Activated CD4-positive, alpha-beta T cell treated with anti-CD3 and anti-CD28 coated beads for 36 hours (primary cell): ENCODE measurements at places on chromosomes 4 and X.

DNA sequence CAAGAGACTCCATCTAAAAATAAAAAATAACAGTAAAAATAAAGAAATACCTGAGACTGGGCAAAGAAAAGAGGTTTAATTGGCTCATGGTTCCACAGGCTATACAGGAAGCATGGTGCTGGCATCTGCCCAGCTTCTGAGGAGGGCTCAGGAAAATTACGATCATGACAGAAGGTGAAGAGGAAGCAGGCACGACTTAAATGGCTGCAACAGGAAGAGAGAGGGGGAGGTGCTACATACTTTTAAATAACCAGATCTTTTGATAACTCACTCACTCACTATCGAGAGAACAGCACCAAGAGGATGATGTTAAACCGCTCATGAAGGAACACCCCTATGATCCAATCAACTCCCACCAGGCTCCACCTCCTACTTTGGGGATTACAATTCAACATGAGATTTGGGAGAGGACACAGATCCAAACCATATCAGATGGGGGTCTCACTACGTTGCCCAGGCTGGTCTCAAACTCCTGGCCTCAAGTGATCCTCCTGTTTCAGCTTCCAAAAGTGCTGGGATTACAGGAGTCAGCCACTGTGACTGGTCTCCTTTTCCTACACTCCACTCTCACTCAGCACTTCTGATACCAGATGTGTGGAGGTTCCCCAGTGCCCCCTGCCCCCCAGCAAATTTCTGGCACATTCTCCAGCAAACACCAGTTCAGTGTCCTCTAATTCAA, 11.9 kb upstream of the ZNF157 start:
- peak; percentile 37 for DNase-seq
- no peak overlapping the region for H3K4me3 ChIP-seq
- H3K4me1 ChIP-seq, result peaks cover 12% of the 10 kb centered on the region
- H3K27me3 ChIP-seq, result no peaks in the 10 kb centered on the region
- no peaks in the 10 kb centered on the region for H3K36me3 ChIP-seq

GRCh38 chr4:65071564-65071963, 598.7 kb downstream of the EPHA5 start:
- no peaks in the 10 kb centered on the region for H3K4me1 ChIP-seq
- H3K4me3 ChIP-seq, result no peak overlapping the region
- H3K36me3 ChIP-seq, result no peaks in the 10 kb centered on the region
- DNase-seq, result no peak

- H3K36me3 ChIP-seq, result no peaks in the 10 kb centered on the region
- H3K27ac ChIP-seq, result no peak overlapping the region
- peak; percentile 24 for DNase-seq
- H3K4me1 ChIP-seq, result peaks cover 25% of the 10 kb centered on the region
- H3K27me3 ChIP-seq, result peaks cover 69% of the 10 kb centered on the region
Observed at GRCh38 chr4:80268081-80268823, 1.8 kb downstream of the FGF5 start.

DNA sequence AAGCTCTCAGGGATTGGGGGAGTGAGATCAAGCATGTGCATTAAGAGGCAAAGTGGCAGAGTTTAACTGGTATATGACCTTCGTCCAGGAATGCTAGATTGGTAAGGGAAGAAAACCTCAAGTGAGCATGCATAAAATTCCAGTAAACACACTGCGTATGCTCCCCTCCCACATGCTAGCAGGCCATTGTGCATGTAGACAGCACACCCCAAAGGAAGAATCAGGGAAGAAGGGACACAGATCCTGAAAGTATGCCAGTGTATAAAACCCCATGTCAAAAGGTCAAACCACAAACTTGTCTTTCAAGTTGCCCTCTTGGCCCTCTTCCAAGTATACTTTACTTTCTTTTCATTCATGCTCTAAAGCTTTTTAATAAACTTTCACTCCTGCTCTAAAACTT, 405.2 kb upstream of the CNKSR2 start:
- H3K4me3 ChIP-seq, result no peak overlapping the region
- no peaks in the 10 kb centered on the region for H3K4me1 ChIP-seq
- DNase-seq, result no peak
- no peaks in the 10 kb centered on the region for H3K27me3 ChIP-seq
- H3K27ac ChIP-seq, result no peak overlapping the region

DNA sequence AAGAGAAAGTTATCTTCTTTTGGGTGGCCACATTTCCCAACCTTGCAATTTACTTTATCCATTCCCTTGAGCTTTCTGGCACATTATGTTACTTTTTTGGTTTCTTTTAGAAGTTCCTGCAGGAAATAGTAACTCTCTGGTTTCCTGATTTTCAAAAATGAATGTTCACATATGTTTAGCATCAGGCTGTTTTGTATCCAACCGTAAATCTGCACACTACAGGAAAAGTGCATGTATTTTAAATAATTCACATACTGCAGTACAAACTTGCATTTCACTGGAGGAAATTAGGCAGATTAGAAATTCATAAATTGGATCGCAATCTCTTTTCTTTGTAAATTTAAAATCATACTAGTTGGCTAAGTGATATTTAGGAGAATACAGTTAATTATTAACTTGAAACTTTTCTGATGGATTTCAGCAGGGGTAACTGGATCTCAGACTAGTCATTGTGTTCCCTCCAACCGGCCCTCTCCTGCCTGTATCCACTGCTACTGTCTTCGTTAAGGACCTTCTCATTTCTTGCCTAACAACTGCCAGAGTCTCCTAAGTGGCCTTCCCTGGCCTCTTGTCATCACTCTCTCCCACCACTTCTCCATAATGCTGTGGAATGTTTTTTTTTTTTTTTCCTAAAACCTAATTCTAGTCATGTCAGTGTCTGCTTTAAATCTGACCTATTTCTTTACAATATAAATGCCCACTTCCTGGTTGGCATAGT, 137.2 kb downstream of the UNC5C start:
- no peak overlapping the region for H3K27ac ChIP-seq
- H3K36me3 ChIP-seq, result no peaks in the 10 kb centered on the region
- no peak for DNase-seq
- H3K27me3 ChIP-seq, result peaks cover 3% of the 10 kb centered on the region

DNA sequence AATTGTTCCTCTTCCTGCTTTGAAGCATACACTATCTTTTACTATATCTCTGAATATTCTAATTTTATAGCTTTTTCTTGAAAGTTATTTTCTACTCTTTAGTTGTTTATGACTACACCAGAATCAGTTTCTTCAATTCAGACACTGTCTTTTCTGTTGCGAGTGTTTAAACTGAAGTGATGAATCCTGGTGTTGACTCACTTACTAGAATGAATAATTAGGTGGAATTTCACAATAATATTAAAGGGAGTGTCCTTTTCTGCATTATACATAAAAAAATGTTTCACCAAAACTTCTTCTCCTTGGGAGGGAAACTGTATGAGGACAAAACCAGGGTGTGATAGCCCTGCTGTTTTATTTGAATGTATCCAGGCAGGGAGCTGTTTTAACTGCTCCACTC, 1383.1 kb downstream of the C4orf33 start:
- no peaks in the 10 kb centered on the region for H3K36me3 ChIP-seq
- DNase-seq, result no peak
- no peak overlapping the region for H3K4me3 ChIP-seq
- no peak overlapping the region for H3K27ac ChIP-seq
